ENCODE measurements at places on chromosomes 1 and 21.

DNA sequence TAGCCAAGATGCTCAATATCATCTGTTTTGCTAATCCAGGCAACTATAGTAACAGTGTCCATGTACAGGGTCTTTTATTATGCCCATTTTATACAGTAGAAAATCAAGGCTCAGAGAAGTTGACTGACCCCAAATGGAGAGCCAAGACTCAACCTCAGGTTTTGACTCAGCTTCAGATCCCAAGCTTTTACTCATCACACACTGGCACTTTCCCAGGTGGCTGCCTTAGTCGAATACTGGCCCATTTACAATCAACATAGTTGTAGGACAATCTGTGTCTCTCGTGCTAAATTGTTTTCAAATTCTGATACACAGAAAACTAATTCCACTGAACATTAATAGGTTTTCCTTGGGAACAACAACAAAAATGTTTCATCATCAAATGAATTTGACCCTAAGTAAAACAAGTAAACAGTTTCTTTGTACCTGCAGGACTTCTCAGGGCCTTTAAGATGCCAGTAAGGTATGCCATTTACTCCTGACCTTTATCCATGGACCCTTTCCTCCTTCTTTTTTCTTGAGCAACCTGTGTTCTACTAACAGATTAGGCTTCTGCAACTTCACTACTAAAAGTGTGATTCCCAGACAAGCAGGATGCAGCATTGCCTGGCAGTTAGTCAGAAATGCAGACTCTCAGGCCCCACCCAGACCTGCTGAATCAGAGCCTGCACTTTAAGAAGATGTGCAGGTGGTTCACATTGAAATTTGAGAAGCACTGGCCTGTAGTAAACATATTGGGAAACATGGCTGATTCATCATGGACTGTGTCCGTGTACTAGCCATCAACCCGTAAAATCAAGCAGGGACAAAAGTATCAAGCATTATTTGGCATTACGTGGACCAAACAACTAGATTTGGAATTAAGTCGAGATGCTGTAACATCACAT is 128.8 kb downstream of the RRAGC start:
- DNase-seq, result no peak

DNA sequence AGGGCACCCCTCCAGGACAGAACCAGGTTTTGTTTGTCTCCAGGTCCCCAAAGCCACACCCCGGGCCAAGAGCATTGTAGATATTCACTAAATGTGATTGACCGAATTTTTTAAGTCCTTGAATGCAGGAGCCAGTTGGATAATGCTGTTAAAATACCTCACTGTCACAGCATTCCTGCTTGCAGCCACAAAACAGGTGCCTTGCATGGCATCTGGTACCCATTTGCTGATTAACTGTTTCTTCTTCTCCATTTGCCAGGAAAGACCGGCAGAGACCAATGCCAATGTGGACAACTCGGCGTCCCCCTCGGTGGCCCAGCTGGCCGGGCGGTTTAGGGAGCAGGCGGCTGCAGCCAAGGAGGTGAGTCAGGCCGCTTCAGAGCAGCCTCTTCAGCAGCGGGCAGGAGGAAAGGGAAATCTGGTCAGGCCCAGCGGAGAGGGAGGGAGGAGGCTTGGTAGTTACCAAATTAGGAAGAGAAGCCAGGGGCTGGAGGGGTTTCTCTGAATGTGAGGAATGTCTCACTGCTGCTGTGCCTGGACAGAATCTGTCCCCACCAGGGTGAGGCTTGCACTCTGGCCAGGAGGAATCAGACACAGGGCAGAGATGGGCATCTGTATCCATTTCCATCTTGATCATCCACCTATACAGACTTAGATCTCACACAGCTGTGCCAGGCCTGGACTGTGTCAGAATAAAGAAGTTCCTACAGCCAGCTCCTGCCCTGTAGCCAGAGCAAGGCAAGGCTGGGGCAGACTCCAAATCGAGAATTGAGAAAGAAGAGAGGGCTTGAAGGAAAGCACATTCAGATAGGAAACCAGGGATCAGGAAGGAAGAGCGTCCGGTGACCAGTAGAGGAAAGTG is 37.9 kb upstream of the MPZL1 start:
- DNase-seq, result no peak

GRCh38 chr1:84687714-84688462 is 2.4 kb downstream of the SSX2IP start:
- DNase-seq, result peak; percentile 42

DNA sequence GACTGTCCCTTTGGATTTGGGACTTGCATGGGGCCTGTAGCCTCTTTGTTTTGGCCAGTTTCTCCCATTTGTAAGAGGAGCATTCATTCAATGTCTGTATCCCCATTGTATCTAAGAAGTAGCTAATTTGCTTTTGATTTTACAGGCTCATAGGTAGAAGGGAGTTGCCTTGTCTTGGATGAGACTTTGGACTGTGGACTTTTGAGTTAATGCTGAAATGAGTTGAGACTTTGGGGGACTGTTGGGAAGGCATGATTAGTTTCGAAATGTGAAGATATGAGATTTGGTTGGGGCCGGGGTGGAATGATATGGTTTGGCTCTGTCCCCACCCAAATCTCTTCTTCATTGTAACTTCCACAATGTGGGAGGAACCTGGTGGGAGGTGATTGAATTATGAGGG is 151.7 kb downstream of the PRDM2 start:
- DNase-seq, result no peak

GRCh38 chr1:22350171-22350923 is 101.3 kb upstream of the ZBTB40 start:
- DNase-seq, result no peak

DNA sequence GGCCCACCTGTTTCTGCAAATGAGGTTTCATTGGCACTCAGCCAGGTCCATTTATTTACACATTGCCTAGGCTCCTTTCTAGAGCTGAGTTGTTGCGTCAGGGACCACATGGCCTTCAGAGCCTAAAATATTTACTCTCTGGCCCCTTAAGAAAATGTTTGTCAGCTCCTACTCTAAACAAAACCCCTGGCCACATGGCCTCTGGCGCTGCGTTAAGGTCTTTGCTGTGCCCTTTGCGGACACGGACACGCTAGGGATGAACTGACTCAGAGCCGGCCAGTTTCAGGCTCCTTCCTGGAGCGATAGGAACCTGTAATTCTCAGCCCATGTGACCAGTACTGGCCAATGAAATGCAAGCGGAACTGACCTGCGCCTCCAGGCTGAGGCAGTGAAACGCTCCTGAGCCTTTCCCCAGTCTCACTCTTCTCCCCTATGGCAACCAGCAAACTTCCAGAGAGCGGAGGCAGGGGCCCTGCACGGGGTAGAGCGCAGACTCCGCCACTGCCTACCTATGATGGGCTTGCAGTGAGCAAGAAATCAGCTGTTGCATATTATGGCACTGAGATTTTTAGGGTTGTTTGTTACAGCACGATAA is 160.3 kb downstream of the ETS2 start:
- no peak for DNase-seq

GRCh38 chr1:2645776-2646175 is 13.0 kb upstream of the MMEL1 start:
- DNase-seq, result no peak

- DNase-seq, result peak; percentile 23
Measured at GRCh38 chr1:156862997-156863599, 2.4 kb downstream of the NTRK1 start.

- DNase-seq, result no peak
Measured at GRCh38 chr1:84995484-84996334, 1.2 kb downstream of the MCOLN2 start.

All from hematopoietic multipotent progenitor cell treated with erythropoietin and hydrocortisone succinate and interleukin-3 and kit ligand, for 15 days (in vitro differentiated cells).